Stimulated activated CD8-positive, alpha-beta memory T cell treated with anti-CD3 and anti-CD28 coated beads, Interleukin-7, amount 100 ng/mL, for 48 hours (primary cell): ENCODE measurements at places on chromosomes 3 and 15.

DNA sequence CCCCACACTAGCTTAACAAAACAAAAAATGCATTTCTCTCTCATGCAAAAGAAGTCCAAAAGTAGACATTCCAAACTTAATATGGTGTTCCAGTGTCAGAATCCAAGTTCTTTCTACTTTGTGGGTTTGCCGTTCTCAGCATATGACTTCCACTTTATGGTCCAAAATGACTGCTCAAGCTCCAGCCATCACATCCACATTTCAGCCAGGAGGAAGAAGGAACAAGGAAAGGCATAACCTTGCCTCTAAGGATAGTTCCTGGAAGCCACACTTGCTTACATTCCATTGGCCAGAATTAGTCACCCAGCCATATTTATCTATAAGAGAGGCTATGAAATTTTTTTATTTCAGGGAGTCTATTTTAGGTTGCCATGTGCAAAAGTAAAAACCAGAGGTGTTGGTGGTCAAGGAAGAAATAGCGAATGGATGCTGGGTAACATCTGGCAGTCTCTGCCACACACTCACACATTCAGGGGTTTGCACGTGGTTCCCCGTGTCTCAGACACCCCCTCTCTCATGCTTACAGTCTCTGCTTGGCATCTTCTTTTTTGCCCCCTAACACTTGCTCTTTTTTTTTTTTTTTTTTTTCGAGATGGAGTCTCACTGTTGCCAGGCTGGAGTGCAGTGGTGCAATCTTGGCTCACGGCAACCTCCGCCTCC lies 69.3 kb downstream of the RPL39L start:
- DNase-seq, result no peak

- DNase-seq, result no peak
These were observed 142.4 kb upstream of the TMC3 start for GRCh38 chr15:81516461-81516860.

DNA sequence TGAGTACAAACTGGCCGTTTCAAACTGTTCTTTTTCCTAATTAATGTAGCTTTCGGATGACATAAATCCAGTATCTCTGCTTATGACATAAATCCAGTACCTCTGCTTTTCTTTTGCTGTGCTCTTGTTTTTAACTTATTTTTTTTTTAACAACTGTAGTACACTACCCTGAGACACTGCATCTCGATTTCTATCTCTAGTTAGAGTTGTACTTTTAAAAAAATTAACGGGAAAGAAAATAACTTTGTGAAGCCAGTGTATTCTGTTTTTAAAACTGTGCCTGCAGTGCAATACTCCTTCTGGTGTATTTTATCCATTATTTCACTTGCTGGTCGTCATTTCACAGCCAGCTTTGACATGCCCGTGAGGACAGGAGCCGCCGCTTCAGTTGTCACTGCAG lies 46.6 kb downstream of the ASB7 start:
- DNase-seq, result no peak

- DNase-seq, result no peak
These were observed 2.6 kb downstream of the SLITRK3 start for GRCh38 chr3:165193366-165194254.

DNA sequence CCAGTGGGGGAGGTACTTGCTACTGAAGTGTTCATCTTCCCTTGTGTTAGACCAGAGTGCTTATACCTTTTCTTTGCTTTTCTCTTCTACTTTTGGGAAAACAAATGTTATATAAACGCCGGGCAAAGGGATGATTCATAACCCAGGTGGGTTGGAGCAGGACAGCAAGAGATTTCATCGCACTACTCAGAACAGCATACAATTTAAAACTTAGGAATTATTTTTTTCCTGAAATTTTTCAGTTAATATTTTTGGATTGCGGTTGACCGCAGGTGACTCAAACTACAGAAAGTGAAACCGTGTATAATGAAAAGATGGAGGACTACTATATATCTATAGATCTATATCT lies 270.0 kb upstream of the RGMA start:
- no peak for DNase-seq

DNA sequence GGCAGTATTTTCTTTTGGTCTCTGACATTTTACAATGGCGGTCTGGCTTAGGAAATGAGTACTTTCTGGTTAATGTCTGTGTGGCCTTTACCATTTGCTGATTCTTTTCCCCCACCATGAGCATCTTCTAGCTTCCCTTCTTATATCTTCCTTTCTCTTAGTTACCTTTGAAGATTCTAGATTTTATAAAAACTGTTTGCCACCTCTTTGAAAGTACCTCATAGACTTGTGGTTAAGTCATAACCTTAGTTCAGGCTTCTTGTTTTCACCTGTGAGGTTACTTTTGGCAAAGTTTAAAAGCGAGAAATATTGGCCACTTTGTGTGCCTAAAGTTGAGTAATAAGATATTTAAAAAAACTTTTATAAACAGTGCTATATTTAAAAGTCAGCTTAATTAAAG lies 147.4 kb downstream of the FMN1 start:
- DNase-seq, result no peak

DNA sequence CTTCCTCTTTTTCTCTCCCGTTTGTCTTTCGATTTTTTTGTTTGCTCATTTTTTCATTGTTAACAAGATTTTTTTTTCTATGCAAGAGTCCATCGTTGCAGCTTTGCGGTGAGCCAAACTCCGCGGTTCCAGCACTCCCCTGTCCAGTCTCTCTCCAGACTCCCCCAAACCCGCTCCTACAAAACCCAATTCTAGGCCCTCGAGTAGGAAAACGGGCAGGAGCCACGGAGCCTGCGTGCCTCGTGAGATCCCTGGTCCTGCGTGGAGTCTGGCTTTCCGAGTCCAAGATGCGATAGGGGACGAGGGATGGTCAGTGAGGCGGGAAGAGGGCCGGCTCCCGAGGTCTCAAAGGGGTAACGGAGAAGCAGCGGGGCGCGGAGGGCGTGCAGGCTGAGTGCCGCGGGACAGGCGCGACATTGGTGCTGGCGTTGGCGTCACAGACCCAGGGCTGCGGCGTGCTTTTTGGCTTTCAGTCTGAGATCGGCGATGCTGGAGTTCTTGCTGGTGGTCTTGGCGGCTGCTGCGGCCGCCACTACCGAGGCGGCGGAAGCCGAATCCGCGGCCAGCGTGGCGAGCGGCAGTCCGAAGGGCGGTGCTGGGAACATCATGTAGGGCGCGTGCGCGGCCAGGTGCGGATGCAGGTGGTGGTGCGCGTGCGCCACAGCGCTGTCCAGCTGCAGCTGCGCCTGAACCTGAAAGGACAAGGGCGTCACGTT lies 8.5 kb downstream of the SHOX2 start:
- DNase-seq, result peak; percentile 60

DNA sequence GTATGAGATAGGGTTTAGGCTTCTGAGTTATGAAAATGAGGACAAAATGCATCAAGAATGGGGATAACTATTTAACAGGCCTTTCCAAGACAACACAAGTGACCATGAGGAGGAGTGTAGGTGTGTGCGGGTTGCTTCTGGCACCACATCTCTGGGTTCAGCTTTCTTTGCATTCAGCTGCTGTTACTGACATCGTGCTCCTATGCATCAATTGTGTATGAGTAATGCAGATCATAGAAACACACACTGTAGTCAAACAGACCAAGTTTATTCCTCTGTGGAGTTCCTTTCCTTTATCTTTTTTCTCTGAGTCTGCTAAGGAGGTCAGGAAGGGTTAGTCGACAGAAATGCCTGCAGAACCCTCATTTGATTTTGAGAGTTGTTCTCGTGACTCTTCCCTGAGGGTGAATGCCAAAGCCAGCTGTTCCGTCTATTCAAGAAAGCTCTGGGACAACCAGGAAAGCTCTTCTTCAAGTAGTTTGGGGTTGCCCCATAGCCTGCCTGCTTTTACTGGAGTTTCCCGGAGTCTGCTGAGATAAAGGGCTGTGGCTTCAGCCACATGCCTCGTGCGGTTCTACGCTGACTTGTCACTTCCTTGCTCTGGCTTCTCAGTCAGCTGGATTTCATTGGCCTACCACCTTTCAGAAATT lies 136.7 kb upstream of the TLE3 start:
- no peak for DNase-seq

GRCh38 chr3:110495201-110495927 lies 576.3 kb upstream of the NECTIN3 start:
- DNase-seq, result no peak

DNA sequence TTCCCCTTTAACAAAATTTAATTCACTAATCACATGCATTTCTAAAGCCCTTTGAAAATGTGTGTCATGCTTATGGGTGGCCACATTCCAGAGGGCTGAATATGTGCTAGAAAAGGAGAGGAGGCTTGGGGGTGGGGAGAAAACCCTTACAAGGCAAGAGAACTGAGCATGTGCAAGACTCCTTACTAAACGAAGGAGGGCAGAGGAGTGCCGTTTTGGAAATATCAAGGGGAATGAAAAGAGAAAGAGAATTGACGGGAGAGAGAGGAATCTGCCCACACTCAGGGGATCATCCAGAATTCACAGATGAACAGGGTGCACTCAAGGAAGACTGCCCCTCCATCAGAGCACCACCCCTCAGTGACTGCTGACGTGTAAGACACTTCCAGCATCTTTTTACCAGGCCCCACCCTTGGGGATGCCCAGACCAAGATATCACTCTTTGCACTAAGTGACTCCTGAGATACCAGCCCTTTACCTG lies 37.9 kb upstream of the TSC22D2 start:
- no peak for DNase-seq

- DNase-seq, result no peak
These were observed 7.6 kb downstream of the PLOD2 start for GRCh38 chr3:146153429-146153828.

GRCh38 chr3:169822540-169822939 lies 9.8 kb upstream of the LRRC34 start:
- no peak for DNase-seq

DNA sequence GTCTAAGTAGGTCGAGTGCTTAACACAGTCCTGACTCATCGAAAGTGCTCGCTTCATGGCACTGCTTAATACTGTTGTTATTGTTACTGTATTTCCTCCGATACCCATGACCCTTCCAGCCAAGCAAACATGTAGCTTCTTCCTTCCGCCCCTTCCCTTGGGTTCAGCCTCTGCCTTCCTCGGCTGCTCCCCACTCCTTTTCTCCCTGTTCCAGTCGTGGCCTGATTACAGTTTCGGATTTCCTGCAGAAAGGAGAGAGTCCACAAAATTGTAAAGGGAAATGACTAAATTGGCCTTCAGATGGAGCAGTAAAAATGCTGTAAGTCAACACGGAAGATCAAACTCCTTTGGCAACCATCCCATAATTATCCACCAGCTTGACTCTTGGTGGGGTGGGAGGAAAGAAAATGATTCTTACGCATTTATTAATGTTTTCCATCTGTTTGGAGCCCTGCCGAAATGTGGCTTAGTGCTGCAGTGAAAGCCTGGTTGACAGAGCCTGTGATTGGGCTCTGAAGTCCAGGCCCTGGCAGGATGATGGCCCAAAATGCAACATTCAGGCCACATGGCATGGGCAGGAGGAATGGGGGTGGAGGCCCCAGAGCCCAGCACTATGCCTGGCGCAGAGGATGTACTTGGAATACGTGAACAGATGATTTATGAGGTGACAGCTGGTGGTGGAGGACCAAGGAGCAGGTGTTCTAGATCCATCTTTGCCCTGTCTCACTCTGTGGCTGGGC lies 37.6 kb downstream of the FAM3D start:
- no peak for DNase-seq

DNA sequence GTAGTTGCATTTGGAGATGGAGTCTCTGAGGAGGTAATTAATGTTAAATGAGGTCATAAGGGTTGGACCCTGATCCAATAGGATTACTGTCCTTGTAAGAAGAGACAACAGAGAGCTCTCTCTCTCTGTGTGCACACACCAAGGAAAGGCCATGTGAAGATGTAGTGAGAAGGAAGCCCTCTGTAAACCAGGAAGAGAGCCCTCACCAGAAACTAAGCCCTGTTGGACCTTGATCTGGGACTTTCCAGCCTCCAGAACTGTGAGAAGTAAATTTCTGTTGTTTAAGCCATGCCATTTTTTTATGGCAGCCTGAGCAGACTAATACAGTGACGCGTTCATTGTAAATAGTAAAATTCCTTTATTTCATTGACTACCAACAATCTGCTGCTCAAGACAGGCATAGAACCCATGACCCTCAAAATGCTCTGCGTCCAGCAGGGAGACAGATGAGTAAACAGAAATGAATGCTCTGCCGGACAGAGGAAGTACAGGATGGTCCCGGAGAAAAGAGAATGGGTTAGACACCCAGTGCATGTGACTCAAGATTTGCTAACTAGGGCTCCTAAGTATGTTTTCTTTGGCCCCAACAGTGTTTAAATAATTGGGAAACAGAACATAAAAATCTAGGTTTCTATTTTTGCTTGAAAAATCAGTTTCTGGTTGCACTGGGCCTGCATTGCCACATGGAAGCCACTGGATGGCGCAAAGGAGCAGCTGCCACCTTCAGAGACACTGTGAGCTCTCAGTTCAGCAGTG lies 37.9 kb upstream of the TNFAIP8L3 start:
- DNase-seq, result no peak

- DNase-seq, result no peak
These were observed 10.2 kb upstream of the HHATL start for GRCh38 chr3:42712688-42713372.

- DNase-seq, result no peak
These were observed 293.6 kb upstream of the ICE2 start for GRCh38 chr15:60772395-60773120.

DNA sequence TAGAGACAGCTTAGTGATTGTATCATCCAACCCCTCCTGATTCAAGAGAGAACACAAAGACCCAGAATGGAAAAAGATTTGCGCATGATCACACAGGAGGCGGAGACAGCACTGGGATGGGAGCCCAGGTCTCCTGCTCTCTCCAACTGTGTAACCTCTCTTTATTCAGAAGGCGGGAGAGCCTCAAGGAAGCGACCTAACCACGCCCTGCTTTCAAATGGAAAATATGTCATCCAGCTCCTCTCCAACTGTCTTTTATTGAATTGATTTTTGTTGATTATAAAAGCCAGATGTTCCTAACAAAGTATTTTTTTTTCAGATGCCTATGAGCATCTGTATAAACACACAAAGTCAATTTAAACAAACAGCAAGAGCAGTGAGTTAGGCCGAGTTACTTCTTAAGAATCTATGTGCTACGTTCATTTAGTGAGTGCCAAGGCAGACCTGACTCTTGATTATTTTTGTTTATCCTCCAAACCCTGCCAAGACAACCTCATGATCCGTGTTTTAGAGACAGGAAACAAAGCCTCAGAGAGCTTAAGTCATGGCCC lies 74.5 kb downstream of the BFSP2 start:
- no peak for DNase-seq

GRCh38 chr15:51629612-51630011 lies 7.0 kb upstream of the DMXL2 start:
- DNase-seq, result no peak

- DNase-seq, result no peak
These were observed 116.8 kb downstream of the CDIN1 start for GRCh38 chr15:36696196-36696595.

DNA sequence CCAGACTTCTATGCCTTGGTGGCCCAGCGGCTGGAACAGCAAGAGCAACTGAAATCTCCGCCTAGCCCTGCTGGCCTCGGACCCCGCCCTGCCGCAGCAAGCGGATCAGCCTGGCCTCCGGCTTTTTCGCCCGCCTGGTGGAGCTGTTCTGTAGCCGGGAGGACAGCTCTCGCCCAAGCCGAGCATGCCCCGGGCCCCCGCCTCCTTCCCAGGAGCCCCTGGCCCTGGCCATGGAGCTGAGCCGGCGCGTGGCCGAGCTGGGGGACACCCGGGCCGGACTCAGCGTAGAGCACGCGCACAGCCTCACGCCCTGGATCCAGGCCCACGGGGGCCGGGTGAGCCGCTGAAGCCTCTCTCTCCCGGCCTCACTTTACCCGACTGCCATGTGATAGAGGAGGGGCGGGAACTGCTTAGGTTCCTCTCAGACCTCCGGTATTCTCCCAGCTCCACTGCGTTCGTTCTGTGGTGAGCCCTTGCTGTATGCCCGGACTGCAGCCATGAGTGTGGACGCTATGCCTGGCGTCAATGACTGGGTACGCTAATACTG lies 24.1 kb upstream of the MRPL3 start:
- no peak for DNase-seq

- no peak for DNase-seq
These were observed 3.4 kb upstream of the SELENOT start for GRCh38 chr3:150599611-150600297.
